NCI-H1105 (cell line): ENCODE measurements at places on chromosomes 11 and 22.
A peak's percentile ranks its signal among the peaks of the same experiment; 100 is the strongest.

DNA sequence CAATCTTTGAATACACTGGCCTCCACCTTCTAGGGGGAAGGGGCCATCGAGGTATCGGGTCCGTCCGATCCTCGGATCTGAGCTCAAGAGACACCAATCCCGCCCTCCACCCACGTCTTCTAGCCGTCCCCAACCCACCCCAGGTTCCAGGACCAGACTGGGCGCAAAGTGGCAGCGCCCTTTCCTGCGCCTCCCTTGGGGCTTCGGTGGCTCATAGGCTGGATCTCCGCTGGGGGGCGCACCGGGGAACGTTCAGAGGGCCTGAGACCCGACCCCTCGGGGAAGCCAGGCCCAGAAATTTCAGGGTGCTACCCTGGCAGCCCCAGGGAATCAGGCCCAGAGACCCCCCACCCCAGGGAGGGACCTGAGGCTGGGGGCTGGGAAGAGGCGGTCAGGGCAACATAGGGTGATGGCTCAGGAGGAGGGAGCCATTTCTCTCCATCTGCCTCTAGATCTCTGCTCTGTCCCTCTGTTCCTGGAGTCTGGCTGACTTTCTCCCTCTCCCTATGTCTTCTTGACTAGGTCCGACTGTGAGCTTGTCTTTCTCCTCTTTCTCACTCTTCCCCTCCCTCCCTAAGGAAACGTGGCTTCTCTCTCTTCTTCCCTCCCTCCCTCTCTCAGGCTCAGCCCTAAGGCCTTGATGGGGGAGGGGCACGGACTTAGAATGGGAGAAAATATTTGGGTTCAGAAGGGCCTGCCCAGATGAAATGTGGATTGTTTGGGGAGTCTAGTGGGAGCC, 1.1 kb downstream of the CREB3L1 start:
- no peak for DNase-seq

DNA sequence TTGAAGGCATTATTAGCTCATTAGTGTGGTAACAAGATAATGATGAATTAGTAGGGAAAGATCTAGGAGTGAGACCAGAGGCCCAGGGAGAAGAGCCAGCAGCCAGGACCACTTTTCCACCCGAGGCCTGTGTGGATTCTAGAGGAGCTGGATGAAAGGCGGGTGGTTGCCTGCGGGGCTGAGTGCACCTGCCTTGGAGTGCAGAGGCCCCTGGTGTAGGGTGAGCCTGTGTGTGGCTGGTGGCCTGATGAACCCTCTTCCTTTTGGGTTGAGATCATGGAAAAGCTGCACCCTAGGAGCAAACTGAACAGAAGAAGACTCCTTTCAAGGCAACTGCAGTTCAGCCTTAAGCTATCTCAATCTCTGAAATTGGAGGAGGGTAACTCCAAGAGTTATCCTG, 5.9 kb upstream of the TP53AIP1 start:
- DNase-seq, result no peak

- DNase-seq, result no peak
Measured at GRCh38 chr22:49268924-49269323, 558.7 kb downstream of the BRD1 start.

DNA sequence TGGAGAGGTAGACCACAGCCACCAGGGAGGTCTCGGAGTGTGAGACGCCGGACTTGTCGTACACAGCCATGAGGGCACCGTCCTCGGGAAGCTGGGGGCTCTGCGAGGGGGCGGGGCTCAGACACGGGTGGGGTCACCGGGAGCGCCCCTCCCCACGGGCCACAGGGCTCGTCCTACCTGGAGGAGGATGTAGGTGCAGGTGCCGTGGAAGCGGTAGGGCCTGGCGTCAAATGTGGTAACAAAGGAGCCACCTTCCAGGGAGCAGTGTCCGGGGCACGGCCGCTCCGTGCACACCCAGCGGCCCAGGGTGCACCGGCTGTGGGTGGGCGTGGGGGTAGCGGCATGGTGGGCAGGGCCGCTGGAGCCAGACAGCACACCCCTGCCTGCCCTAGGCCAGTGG, 7.5 kb downstream of the MUC6 start:
- no peak for DNase-seq

DNA sequence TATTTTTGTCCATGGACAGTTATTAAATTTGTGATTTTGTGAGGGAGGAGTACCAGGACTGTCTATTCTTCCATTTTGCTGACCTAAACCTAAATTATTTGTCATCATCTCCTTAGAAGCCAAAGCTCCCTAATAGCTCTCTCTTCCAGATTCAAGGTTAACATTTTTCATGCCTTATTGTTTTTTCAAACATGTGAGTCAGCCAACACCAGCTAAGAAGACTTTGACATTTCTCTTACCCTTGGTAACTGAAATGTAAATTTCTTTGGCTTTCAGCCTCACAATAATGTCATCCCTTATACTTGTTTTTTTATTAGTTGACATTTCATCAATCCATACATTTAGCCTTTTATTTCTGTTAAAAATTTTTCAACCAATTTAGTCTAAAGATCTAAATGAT, 19.2 kb downstream of the OR52E1 start:
- DNase-seq, result no peak

DNA sequence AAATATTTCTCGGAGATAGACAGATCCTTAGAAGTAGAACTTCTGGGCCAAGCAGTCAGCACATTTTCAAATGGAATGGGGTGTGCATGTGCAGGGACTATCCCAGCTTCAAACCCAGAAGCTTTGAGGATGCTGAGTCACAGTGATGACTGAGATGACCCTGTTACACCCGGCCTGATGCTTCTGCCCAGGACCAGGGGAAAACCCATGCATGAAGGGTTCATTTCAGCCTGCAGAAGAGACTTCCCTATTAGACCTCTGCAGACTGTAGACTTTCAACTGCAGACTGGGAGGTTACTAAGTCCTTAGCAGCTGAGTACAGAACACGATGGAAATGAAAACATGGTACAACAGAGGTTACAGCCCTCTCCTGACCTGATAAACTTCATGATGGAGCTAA, 3.6 kb upstream of the OR2AT4 start:
- DNase-seq, result no peak

DNA sequence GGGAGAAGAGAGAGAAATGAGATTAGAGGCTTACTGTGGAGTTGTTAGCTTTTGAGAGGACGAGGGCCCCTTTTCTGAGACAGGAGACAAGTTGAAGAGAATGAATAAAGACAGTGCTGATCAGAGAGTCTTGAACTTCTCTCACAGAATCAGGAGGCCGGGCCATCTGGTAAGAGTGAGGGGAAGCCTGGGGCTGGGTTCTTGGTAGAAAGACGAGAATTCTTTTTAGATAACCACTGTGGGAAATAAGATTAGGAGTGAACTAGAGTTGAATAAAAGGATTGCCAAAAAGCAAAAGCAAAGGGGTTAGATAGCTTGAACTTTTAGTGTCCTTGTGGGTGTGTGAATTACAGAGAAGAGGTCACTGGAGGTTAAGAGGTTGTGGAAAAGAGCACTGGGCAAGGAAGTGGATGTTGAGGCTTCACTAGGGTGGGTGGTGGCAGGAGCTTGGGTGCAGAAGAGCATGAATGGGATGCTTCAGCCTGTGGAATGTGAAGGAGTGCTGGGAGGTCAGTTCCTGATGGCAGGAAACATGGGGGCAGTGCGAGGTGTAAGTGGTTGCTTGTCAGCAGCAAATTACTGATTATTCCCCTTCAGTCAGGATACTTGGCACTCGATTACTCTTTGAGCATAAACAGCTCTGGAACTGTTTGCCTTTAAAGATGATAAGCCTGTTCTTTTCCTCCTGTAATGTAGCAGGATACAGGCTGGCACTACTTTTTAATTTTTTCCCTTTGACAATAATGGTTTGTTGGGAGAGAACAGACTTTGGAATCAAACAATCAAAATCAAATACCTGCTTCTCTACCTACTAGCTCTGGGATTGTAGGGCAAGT, 98.3 kb downstream of the ARHGAP42 start:
- DNase-seq, result no peak

DNA sequence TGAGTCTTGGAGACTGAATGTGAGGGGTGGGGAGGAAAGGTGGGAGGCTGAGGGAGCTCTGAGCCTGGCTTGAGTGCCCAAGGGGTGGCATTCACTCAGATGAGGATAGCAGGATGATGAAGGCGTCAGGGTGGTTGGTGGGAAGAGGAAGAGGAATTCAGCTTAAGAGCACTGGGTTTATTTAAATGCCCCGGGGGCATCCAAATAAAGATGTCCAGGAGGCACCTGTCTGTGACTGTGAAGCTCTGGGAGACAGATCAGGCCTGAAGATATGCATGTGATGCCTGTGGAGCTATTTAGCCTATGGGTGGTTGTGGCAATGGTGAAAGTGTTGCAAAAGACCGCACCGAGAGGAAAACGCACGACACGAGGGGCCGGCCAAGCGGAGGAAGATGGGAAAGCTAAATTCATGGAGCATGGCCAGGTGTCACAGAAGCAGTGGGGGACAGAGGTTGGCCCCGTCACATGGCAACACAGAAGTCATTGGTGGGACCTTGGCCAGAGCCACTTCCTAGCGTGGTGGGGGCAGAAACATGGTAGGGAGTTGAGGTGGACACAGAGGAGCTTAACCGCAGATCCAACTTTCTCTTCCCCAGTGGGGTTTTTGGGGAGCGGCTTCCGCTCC, 15.5 kb downstream of the SLC37A2 start:
- DNase-seq, result no peak

DNA sequence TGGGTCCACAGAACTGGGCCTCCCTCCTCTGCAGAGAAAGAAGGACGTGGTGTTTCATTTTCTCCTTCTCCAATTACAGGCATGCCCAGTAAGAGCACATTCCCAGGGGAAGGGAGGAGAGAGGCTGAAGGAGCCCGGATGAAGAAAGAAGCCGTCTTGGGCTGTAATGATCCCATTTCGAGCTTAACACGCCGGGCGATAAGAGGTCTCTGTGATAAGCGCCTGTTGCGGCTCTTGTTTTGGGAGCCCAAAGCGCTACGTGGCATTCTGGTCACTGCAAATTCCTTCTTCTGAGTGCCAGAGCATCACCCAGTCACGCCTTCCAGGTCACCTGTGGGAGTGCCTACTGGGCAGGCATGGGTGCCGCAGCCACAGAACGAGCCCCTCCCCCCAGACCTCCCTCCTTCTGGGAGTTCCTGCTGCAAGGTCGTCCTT, 57.5 kb downstream of the ANO1 start:
- no peak for DNase-seq

DNA sequence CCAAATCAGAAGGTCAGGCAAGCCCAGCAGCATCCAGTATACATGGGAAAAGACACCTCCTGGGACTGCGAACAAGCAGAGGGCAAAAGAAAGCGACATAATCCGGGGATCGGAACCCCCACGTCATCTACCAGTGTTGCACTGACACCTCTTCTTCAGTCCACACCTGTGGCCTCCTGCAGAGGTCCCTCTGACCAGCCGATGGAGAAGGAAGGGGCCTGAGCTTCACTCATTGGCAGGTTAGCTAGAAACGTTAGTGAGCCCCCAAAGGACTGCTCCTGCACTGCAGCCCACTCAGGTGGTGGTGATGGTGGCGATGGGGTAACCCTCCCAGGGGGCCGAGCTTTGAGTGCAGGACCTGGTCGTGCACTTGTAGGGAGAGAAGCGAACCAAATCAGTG, 22.1 kb downstream of the ASCL2 start:
- DNase-seq, result no peak

- DNase-seq, result no peak
Measured at GRCh38 chr11:119322360-119322739, 5.4 kb upstream of the MCAM start.

GRCh38 chr11:24324211-24324610, 172.6 kb upstream of the LUZP2 start:
- no peak for DNase-seq

- DNase-seq, result peak; percentile 22
Measured at GRCh38 chr11:26276798-26277424, 55.0 kb upstream of the ANO3 start.

- DNase-seq, result no peak
Measured at GRCh38 chr11:76625472-76626186, 44.9 kb downstream of the LRRC32 start.

- DNase-seq, result no peak
Measured at GRCh38 chr11:86615487-86615886, 56.9 kb downstream of the ME3 start.

DNA sequence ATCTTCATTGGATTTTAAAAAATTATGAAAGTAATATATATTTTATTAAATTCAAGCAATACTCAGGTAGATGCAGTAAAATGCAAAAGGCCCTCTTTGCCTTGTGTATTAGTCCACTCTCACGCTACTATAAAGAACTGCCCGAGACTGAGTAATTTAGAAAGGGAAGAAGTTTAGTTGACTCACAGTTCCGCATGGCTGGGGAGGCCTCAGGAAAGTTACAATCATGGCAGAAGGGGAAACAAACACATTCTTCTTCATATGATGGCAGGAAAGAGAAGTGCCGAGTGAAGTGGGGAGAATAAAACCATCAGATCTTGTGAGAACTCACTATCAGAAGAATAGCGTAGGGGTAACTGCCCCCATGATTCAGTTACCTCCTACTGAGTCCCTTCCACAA, 130.8 kb downstream of the HIPK3 start:
- no peak for DNase-seq

DNA sequence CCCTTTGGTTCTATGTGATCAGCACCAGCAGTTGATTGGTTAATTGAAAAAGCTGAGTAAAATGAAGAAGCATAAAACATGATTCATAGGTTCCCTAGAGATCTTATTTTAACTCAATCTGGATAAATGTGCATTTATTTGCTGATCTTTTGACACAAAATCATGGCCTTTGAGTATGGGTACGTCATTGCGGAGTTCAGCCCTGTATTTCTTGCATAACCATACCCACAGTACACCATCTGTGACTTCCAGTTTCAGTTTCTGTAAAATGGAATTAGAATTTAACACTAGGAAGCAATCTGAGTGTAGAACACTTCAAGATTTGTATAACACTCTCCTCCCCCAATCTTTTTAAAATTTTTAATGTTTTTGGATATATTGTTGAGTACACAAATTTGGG, 358.2 kb downstream of the DDX10 start:
- DNase-seq, result no peak

GRCh38 chr11:11620921-11621572, 758 bp downstream of the GALNT18 start:
- DNase-seq, result peak; percentile 14

- DNase-seq, result no peak
Measured at GRCh38 chr22:37054056-37054395, 2.5 kb downstream of the KCTD17 start.

GRCh38 chr22:42947211-42947990, 67.5 kb downstream of the PACSIN2 start:
- peak; percentile 60 for DNase-seq

GRCh38 chr11:125271483-125272091, 107.0 kb downstream of the PKNOX2 start:
- no peak for DNase-seq

GRCh38 chr22:39179841-39180335, 27.4 kb upstream of the CBX7 start:
- DNase-seq, result no peak

GRCh38 chr11:100680070-100680469, 7.0 kb upstream of the ARHGAP42 start:
- no peak for DNase-seq
